Esophagus mucosa (tissue), 1 donor: ENCODE measurements at places on chromosomes 6 and 20. TPM values are rescaled to one million over a fixed set of nuclear protein-coding genes. Genes with fewer than 3 reads are reported as not detected.

The SIRPD gene
- total RNA-seq: not detected

The CASS4 gene
- 0.28 TPM for total RNA-seq

The DEFB112 gene
- not detected for total RNA-seq

The NKX2-2 gene
- total RNA-seq: not detected

The PRND gene
- total RNA-seq: not detected

The C6orf141 gene
- 9.3 TPM for total RNA-seq

The MYB gene
- total RNA-seq: 1.3 TPM
